Temporal lobe (tissue), 4 donors: ENCODE measurements at places on chromosomes 1 and 21. TPM values are rescaled to one million over a fixed set of nuclear protein-coding genes. Genes with fewer than 3 reads are reported as not detected.

The CDC42 gene
- total RNA-seq: 313 TPM

The AGO4 gene
- total RNA-seq: 63.7 TPM

The TMEM52 gene
- 0.98 TPM for total RNA-seq

The GNPAT gene
- total RNA-seq: 41.3 TPM

The NPPA gene
- 2.5 TPM for total RNA-seq

The PTGFRN gene
- total RNA-seq: 41.3 TPM
